ENCODE measurements at places on chromosomes 5 and 9.

DNA sequence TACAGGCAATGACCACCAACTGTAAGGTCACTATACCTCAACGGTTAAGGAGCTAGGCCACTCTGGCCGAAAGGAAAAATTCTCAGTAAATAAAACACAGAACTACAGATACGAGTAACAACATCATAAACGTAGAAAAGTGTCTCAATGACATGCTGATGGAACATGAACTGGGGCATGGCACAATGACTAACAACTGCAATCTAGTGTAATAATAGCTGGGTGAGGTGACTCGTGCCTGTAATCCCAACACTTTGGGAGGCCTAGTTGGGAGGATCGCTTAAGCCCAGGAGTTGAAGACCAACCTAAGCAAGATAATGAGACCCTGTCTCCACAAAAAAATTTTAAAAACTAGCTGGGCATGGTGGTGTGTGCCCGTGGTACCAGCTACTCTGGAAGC lies 9.8 kb upstream of the RAPGEF6 start:
- no peak for DNase-seq

GRCh38 chr5:136155761-136156160 lies 23.1 kb downstream of the SMAD5 start:
- no peak for DNase-seq

- DNase-seq: peak; percentile 92
Measured at GRCh38 chr5:34717426-34718327, 61.5 kb downstream of the RAI14 start.

DNA sequence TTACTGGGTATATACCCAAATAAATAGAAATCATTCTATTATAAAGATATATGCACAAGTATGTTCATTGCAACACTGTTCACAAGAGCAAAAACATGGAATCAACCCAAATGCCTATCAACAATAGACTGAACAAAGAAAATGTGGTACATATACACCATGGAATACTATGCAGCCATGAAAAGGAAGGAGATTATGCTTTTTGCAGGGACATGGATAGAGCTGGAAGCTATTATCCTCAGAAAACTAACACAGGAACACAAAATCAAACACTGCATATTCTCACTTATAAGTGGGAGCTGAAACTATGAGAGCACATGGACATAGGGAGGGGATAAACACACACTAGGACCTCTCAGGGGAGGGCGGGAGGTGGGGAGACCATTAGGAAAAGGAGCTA lies 298.4 kb upstream of the CDH9 start:
- no peak for DNase-seq

- no peak for DNase-seq
Measured at GRCh38 chr5:129670957-129671500, 76.9 kb upstream of the MINAR2 start.

- no peak for DNase-seq
Measured at GRCh38 chr5:14699807-14700400, 35.4 kb downstream of the OTULIN start.

GRCh38 chr5:50583621-50584020 lies 82.8 kb upstream of the PARP8 start:
- no peak for DNase-seq

DNA sequence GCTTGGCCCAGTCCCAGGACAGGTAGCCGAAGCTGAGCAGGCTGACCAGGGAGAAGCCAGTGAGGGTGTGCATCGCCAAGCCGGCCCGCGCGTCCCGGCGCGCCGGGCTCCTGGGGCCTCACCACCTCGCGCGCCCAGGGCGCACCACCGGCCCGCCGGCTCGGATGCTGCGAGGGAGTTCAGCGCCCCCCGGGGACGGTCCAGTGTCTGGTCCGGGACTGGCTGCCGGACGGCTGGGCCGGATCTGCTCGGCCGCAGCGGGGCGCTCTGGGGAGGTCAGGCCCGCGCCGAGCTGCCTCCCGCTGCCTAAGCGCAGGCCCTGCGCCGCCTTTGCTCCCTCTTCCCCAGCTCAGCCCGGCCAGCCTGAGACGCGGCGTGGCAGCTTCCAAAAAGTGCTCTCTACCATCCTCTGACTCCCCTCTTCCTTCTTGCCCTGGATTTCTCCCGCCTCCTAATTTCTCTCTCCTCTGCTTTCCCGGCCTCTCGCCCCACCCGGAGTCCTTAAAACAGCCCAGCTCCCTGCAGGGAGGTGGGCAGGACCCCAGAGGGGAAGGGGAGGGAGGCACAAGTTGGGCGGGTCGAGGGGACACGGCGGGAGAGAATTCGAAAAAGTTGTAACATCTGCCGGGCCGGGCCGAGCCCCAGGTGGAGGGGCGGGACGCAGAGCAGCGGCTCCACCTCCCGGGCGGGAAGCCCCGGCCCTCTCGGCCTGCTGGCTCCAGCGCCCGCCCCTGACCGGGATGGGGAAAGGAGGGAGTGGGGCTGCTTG lies at the start of gene ARSI:
ARSI (minus strand) TSS at position 605 of the 769 bp plus-strand sequence; CDS start at position 73, 532 bp downstream.
- peak; percentile 69 for DNase-seq
